ENCODE measurements at places on chromosomes 12 and 14. TPM values are rescaled to one million over a fixed set of nuclear protein-coding genes. Genes with fewer than 3 reads are reported as not detected.
A peak's percentile ranks its signal among the peaks of the same experiment; 100 is the strongest.

GRCh38 chr14:89551955-89552354 lies 134.9 kb upstream of the FOXN3 start:
- DNase-seq: no peak

- DNase-seq: no peak
These were observed 33.9 kb downstream of the SPTLC2 start for GRCh38 chr14:77582511-77582910.

DNA sequence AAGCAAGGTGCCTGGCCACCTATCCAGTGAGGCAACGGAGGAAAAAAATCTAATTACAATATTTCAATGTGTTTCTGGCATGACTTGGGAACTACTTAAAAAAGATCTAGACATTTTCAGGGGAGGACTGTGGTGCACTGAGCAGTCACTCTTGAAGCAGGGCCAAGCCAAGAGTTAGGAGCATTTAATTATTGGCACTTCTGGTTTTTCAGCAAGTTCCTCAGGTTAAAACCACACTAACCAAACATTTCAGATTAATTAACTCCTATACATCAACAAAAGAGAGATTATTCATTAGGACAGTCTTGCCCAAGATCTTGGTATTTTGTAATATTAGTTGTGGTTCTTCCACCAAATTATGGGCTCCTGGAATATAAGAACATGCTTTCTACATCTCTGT lies 25.6 kb downstream of the PRKAB1 start:
- DNase-seq: no peak

- DNase-seq: no peak
These were observed 38.0 kb downstream of the MMAB start for GRCh38 chr12:109535231-109535862.

DNA sequence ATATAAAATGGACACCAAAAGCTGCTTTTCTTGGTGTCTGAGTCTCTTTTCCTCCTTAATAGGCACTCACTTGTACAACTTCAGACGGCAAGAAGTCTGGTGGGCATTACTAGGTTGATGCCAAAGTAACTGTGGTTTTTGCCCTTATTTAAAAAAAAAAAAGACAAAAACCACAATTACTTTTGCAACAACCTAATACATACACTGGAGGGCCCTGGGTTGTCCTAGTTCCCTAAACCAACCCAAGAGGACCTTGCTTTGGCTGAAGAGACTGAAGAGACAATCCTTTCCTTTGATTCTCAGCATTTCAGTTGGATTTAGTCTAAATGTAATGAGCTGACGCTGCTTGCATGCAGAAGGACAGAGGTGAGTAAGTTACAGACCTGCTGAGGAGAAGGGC lies 16.2 kb upstream of the PLEKHG3 start:
- DNase-seq: no peak

Gene FGF23
- not detected for total RNA-seq

GRCh38 chr12:129028844-129029243 lies 175.6 kb downstream of the GLT1D1 start:
- DNase-seq: peak; percentile 53

Gene TEX52
- not detected for total RNA-seq

GRCh38 chr14:43687921-43688320 lies 819.2 kb downstream of the FSCB start:
- no peak for DNase-seq

DNA sequence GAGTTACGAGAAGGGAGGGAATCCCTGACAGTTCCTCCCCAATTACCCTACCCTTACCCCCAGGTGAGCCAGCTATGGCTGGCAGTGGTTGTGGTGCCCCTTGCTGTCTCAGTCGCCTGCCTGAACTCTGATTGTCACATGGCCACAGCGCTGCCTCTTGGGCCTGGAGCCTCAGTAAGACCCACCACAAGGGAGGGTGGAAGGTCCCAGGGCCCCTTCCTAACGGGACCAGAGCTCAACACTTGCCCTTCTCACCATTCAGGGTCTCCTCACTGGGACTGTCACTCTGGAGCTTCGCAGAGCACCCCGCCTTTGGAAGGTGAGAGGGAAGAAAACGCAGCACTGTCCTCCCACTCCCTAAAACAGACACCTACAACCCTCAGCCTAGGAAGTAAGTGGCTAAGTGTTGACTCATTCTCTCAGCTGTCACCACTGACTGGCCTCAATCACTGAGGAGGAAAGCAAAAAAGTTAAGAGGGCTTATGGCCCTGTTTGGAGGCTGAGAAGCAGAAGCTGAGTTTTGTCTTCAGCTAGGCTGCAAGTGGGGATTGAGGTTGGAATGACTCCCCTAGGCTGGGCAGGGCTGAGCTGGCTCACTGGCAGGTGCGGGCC lies 1.0 kb downstream of the TMEM253 start:
- DNase-seq: no peak

- DNase-seq: no peak
These were observed 75.3 kb upstream of the CEP83 start for GRCh38 chr12:94534774-94535509.

DNA sequence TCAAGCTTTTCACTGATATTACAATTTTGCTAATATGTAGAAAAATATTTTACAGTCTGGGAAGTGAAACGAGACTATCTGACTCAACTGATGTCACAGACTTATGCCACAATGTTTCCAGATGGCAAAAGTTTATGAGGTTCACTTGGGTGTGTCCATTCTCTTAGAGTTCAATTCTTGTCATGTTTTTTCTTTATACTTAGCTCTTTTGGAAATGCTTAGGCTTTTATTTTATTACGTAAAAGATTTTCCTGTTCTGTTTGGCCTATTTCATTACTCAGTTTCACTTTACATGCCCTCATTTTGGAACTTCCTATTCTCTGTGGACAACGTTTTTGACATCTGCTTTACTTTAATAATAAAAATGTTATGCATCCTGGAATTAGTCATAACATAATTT lies 2.1 kb upstream of the PDZRN4 start:
- no peak for DNase-seq

Gene PTPRR
- total RNA-seq: 1.4 TPM

- no peak for DNase-seq
These were observed 4.9 kb downstream of the ST8SIA1 start for GRCh38 chr12:22329621-22330020.

DNA sequence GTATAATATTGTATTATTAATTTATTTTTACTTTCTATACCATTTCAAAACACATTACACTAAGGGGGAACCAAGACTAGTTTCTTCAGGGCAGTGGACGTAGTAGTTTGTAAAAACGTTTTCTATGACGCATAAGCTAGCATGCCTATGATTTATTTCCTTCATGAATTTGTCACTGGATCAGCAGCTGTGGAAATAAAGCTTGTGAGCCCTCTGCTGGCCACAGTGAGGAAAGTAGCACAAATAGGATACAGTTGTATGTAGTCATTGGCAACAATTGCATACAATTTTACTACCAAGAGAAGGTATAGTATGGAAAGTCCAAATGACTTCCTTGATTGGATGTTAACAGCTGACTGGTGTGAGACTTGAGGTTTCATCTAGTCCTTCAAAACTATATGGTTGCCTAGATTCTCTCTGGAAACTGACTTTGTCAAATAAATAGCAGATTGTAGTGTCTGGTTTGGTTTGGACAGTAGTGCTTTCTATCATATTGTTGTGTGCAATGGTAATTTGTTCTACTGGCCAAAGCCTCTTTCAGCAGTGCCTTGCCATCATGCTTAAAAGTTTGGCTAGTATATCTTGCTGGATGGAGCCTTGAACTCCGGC lies 24.3 kb upstream of the PLEKHD1 start:
- DNase-seq: no peak

Gene CCDC196
- not detected for total RNA-seq

DNA sequence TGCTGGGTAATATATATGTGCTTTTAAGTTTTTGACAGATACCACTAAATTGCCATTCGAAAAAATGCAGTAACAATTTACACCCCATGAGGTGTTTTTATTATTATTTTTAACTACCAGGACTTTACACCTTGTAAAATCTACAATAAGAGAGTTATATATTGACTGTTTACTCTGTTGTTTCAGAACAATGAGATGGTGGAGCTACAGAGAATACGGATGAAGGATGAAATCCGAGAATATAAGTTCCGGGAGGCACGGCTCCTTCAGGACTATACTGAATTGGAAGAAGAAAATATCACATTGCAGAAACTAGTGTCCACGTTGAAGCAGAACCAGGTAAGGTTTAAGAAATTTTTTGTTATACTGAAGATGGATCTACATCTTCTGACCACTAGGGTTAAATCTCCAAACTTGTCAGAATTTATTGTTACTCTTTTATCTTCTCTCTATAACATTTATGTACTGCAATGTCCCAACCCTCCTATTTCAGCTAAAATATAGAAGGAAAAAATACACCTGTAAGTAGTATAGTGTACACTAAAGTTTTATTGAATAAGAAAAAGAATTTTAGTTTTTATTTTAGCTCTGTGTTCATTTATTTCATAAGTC lies 105.4 kb upstream of the FGD4 start:
- no peak for DNase-seq

Gene MYF5
- total RNA-seq: not detected

Gene BEGAIN
- 1.3 TPM for total RNA-seq

DNA sequence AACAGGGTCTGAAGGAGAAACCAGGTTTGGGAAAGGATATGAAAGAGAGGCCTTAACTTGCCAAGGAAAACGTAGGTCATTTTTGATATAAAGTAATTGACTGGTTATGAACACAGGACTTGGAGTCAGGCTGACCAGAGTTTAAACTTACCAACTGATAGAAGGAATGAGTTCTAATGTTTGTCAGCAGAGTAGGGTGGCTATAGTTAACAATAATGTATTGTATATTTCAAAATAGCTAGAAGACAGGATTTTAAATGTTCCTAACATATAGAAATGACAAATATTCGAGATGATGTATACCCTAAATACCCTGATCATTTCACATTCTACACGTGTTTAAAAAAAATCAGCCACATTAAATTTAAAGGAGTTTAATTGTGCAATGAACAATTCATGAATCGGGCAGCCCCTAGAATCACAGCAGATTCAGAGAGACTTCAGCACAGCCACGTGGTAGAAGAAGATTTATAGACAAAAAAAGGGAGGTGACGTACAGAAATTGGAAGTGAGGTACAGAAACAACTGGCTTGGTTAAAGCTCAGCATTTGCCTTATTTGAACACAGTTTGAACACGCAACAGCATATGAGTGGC lies 52.5 kb upstream of the PLEKHG7 start:
- DNase-seq: no peak

Gene RNASE3
- total RNA-seq: not detected

Gene YBX3
- total RNA-seq: 278 TPM

GRCh38 chr12:123453165-123453564 lies 4.8 kb upstream of the SNRNP35 start:
- DNase-seq: peak; percentile 30

DNA sequence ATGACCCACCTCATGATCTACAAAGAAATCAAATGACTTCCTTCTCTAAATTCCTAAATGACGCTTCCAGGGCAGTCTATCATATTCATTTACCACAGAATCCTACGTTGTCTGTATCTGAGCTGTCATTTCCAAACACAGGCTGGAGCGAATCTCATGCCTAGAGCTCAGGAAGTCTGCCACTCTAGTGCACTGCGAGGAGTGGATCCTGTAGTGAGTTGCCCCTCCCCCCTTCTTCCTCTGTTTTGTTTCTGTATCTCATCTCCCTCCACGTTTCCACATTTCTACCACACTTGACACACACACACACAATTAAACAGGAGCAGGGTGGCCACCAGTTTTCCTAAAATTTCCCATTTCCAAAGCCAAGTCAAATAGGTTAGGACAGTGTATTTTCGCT lies 415.4 kb upstream of the PRICKLE1 start:
- no peak for DNase-seq

- no peak for DNase-seq
These were observed 78.5 kb upstream of the EIF5 start for GRCh38 chr14:103255555-103255954.

Gene OTX2
- not detected for total RNA-seq

GRCh38 chr12:20469756-20470155 lies 101.4 kb downstream of the PDE3A start:
- DNase-seq: no peak

- DNase-seq: no peak
These were observed 119.3 kb upstream of the MDM1 start for GRCh38 chr12:68451261-68452077.

DNA sequence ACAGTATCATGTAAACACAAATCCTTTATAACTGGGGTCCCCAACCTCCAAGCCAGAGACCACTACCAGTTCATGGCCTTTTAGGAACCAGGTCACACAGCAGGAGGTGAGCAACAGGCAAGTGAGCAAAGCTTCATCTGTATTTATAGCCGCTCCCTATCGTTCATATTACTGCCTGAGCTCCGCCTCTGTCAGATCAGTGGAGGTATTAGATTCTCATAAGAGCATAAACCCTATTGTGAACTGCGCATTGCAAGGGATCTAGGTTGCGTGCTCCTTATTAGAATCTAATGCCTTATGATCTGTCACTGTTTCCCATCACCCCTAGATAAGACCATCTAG lies 49.9 kb downstream of the LRP6 start:
- no peak for DNase-seq

Gene DNAH10
- 10.1 TPM for total RNA-seq

- DNase-seq: no peak
These were observed 44.4 kb downstream of the AEBP2 start for GRCh38 chr12:19483727-19484126.

GRCh38 chr14:54123841-54124240 lies 167.2 kb upstream of the BMP4 start:
- DNase-seq: no peak

DNA sequence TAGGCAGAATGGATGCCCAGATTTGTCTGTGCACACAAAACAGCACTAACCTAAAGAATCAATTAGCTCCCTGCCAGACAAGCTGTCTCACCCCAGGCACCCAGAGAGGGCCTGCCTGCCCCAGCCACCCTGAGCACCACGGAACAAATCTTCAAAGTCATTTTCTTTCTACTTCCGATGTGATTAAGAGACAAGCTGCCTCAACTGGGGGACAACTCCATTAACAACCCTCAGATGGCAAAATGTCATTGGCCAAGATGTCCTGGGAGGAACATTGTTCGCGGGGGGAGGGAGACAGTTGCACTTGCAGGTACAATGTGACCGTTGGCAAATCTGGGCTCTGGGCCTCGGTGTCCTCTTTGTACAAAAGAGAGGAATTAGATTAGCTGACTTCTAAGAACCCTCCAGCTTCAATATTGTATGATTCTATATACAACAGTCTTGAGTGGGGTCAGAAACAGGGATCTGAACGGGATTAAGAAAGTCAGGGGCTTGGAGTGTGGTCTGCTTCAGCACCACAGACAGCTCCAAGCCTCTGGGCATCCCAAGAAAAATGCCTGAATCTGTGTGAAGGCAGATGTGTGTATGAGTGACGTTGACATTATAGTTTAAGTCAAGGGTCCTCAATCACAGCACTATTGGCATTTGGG lies 42.8 kb upstream of the CMKLR1 start:
- no peak for DNase-seq

Gene NRL
- 2.0 TPM for total RNA-seq

GRCh38 chr14:31945074-31945613 lies 132.0 kb upstream of the ARHGAP5 start:
- DNase-seq: no peak

All from lower lobe of right lung (tissue), 2 donors.